ENCODE measurements at places on chromosomes 12 and 14. TPM values are rescaled to one million over a fixed set of nuclear protein-coding genes. Genes with fewer than 3 reads are reported as not detected.

GRCh38 chr12:31311634-31312258 is 14.2 kb downstream of the SINHCAF start:
- DNase-seq, result no peak
- H3K36me3 ChIP-seq, result peaks cover 65% of the 10 kb centered on the region
- H3K27me3 ChIP-seq, result no peaks in the 10 kb centered on the region

The SSTR1 gene
- not detected for total RNA-seq

DNA sequence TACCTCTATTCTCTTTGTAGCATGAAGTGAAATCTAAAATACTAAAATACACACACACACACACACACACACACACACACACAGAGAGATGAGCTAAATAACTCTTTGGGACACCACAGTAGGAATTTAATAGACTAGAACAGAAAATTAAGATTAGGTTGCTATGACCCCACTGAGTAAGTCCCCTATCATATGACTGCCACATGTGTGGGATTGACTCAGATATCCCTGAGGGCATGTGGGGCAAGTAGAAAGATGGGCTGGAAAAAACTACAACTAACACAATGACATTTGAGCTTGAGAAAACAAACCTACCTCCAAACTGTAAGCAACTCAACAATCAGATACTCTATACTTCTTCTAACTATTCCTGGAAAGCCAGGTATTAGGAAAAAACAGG is 27.0 kb downstream of the SLC25A21 start:
- no peak overlapping the region for H3K27ac ChIP-seq
- H3K4me1 ChIP-seq, result no peaks in the 10 kb centered on the region
- H3K4me3 ChIP-seq, result no peak overlapping the region
- no peak for DNase-seq

The KRT72 gene
- total RNA-seq, result not detected

- no peak for DNase-seq
- no peaks in the 10 kb centered on the region for H3K27me3 ChIP-seq
- H3K4me3 ChIP-seq, result no peak overlapping the region
- peaks cover 20% of the 10 kb centered on the region for H3K4me1 ChIP-seq
- no peak overlapping the region for H3K27ac ChIP-seq
Observed at GRCh38 chr14:58327019-58327418, 28.7 kb downstream of the ARID4A start.

Data from activated naive CD8-positive, alpha-beta T cell treated with anti-CD3 and anti-CD28 coated beads for 36 hours (primary cell).